Myometrial cell (primary cell): ENCODE measurements at places on chromosomes 1 and 21. TPM values are rescaled to one million over a fixed set of nuclear protein-coding genes. Genes with fewer than 3 reads are reported as not detected.

TRIM58 gene
- 0.29 TPM in 1 of 2 replicates, not detected in the other for total RNA-seq

SLC66A1 gene
- total RNA-seq: 19.0 and 25.2 TPM in 2 replicates

LCE2C gene
- not detected in 2 replicates for total RNA-seq

GBP7 gene
- not detected in 2 replicates for total RNA-seq
